ENCODE measurements at places on chromosomes 2 and 18. TPM values are rescaled to one million over a fixed set of nuclear protein-coding genes. Genes with fewer than 3 reads are reported as not detected.

ALPI gene
- 0.19 TPM for total RNA-seq

FAM237A gene
- total RNA-seq: not detected

SOCS6 gene
- total RNA-seq: 5.4 TPM

PLCL1 gene
- total RNA-seq: 16.5 TPM

NDC80 gene
- 43.7 TPM for total RNA-seq

EPB41L3 gene
- total RNA-seq: 17.8 TPM

ANXA4 gene
- total RNA-seq: 23.3 TPM

LGALSL gene
- 1.7 TPM for total RNA-seq

GRCh38 chr2:236612737-236613136 lies 43.1 kb downstream of the ACKR3 start:
- H3K4me1 ChIP-seq: no peaks in the 10 kb centered on the region
- DNase-seq: no peak
- H3K27me3 ChIP-seq: no peaks in the 10 kb centered on the region
- H3K36me3 ChIP-seq: no peaks in the 10 kb centered on the region
- no peak overlapping the region for H3K4me3 ChIP-seq
- H3K27ac ChIP-seq: no peak overlapping the region

- H3K4me1 ChIP-seq: no peaks in the 10 kb centered on the region
- H3K27me3 ChIP-seq: no peaks in the 10 kb centered on the region
- H3K27ac ChIP-seq: no peak overlapping the region
- no peaks in the 10 kb centered on the region for H3K36me3 ChIP-seq
Observed at GRCh38 chr2:101124643-101125366, 26.4 kb downstream of the TBC1D8 start.

GRCh38 chr18:60556326-60556725 lies 183.8 kb upstream of the MC4R start:
- no peak overlapping the region for H3K27ac ChIP-seq
- H3K4me3 ChIP-seq: no peak overlapping the region
- H3K4me1 ChIP-seq: peaks cover 4% of the 10 kb centered on the region
- no peaks in the 10 kb centered on the region for H3K27me3 ChIP-seq
- no peaks in the 10 kb centered on the region for H3K36me3 ChIP-seq
- DNase-seq: no peak

- H3K4me3 ChIP-seq: no peak overlapping the region
- DNase-seq: no peak
- no peak overlapping the region for H3K27ac ChIP-seq
- H3K4me1 ChIP-seq: no peaks in the 10 kb centered on the region
Observed at GRCh38 chr18:49207361-49207760, 253.1 kb downstream of the DYM start.

DNA sequence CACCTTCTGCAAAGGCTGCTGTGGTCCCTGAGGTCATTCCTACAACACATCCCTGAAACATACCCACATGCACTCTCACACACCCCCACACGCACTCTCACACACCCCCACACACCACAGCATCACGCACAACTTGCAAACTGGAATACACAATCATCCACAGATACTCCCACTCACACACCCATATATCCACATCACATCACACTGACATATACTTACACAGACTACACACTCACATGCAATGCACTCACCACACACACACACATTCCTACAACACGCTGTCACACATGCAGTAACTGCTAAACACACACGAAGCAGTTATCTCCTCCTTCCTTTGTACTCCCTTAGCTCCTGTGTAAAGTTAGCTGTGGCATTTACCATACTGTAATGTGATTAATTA lies 57.1 kb upstream of the PKDCC start:
- H3K36me3 ChIP-seq: no peaks in the 10 kb centered on the region
- DNase-seq: no peak
- H3K27ac ChIP-seq: no peak overlapping the region
- H3K4me1 ChIP-seq: no peaks in the 10 kb centered on the region
- peaks cover 2% of the 10 kb centered on the region for H3K27me3 ChIP-seq

GRCh38 chr2:55296393-55296792 lies 27.4 kb upstream of the MTIF2 start:
- no peak overlapping the region for H3K4me3 ChIP-seq
- no peaks in the 10 kb centered on the region for H3K27me3 ChIP-seq
- H3K36me3 ChIP-seq: peaks cover 35% of the 10 kb centered on the region
- no peaks in the 10 kb centered on the region for H3K4me1 ChIP-seq
- DNase-seq: no peak

- H3K4me1 ChIP-seq: no peaks in the 10 kb centered on the region
- no peak for DNase-seq
- no peaks in the 10 kb centered on the region for H3K36me3 ChIP-seq
- no peaks in the 10 kb centered on the region for H3K27me3 ChIP-seq
Observed at GRCh38 chr2:62270728-62271127, 74.8 kb downstream of the B3GNT2 start.

DNA sequence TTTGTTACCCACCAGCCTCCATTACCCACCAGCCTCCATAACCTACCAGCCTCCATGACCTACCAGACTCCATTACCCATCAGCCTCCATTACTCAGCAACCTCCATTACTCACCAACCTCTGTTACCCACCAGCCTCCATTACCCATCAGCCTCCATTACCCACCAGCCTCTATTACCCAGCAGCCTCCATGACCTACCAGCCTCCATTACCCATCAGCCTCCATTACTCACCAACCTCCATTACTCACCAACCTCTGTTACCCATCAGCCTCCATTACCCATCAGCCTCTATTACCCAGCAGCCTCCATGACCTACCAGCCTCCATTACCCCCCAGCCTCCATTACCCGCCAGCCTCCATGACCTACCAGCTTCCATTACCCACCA lies 133.3 kb upstream of the HS6ST1 start:
- H3K36me3 ChIP-seq: no peaks in the 10 kb centered on the region
- no peaks in the 10 kb centered on the region for H3K27me3 ChIP-seq
- H3K27ac ChIP-seq: no peak overlapping the region
- H3K4me3 ChIP-seq: no peak overlapping the region
- no peak for DNase-seq

GRCh38 chr2:109419960-109420370 lies 193.8 kb downstream of the SEPTIN10 start:
- no peak overlapping the region for H3K4me3 ChIP-seq
- no peaks in the 10 kb centered on the region for H3K27me3 ChIP-seq
- H3K36me3 ChIP-seq: no peaks in the 10 kb centered on the region
- no peaks in the 10 kb centered on the region for H3K4me1 ChIP-seq
- no peak for DNase-seq

- no peak overlapping the region for H3K4me3 ChIP-seq
- H3K36me3 ChIP-seq: no peaks in the 10 kb centered on the region
- no peak overlapping the region for H3K27ac ChIP-seq
- peaks cover 6% of the 10 kb centered on the region for H3K27me3 ChIP-seq
- no peak for DNase-seq
Observed at GRCh38 chr2:38215993-38216392, 140.0 kb upstream of the CYP1B1 start.

DNA sequence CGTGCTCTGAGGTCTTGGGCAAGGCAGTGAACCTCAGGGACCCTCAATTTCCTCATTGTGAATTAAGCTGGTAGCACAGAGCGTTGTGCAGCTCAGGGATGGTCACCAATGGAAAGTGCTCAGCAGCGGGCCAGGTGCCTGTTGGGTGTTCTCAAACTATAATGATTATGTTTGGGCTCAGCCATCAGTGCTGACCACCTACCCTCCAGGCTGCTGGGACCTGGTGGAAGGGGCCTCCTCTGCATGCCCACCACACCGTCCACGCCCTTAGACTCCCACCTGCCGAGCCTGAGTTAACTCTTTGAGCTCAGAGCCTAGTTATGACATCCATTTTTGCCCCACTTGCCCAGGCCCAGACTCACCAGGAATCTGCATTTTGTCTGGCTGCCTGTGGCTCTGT lies 35.0 kb downstream of the GLI2 start:
- H3K36me3 ChIP-seq: no peaks in the 10 kb centered on the region
- no peak overlapping the region for H3K4me3 ChIP-seq
- H3K27me3 ChIP-seq: no peaks in the 10 kb centered on the region
- H3K27ac ChIP-seq: no peak overlapping the region
- no peaks in the 10 kb centered on the region for H3K4me1 ChIP-seq
- DNase-seq: no peak

DNA sequence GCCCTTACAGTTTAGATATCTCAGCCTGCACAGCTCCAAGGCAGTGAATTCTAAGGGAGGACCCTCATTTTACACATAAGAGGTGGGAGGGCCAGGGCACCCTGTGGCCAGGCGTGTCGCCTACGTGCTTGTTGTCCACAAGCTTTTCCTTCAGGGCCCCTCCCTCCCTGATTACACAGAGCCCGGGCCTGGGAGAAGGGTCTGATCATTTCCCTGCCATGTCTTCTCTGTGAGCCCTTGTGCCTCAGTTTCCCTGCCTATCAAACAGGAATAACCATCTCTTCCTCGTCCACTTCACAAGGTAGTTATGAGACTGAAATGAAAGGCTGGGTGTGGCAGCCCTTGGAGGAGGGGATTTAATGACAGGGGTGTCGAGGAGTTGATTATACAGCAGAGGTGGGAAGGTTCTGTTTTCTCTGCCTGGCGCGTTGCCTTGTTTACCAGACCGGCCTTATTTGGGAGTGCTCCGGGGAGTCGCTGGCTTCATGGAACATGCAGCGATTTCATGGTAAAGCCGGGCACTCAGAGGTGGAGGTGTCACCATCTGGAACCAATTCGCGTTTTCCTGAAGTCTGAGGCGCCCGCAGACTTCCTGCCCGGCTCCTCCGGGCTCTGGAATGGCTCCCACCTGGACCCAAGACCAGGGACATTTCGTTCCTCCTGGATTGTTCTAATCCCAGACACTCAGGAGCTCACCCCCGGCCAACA lies 208.9 kb downstream of the KLHL29 start:
- H3K36me3 ChIP-seq: no peaks in the 10 kb centered on the region
- H3K4me3 ChIP-seq: no peak overlapping the region
- DNase-seq: no peak
- H3K27me3 ChIP-seq: no peaks in the 10 kb centered on the region
- no peaks in the 10 kb centered on the region for H3K4me1 ChIP-seq

Data from thymus (tissue), 14 donors.